ENCODE measurements at places on chromosomes 7 and 10.

DNA sequence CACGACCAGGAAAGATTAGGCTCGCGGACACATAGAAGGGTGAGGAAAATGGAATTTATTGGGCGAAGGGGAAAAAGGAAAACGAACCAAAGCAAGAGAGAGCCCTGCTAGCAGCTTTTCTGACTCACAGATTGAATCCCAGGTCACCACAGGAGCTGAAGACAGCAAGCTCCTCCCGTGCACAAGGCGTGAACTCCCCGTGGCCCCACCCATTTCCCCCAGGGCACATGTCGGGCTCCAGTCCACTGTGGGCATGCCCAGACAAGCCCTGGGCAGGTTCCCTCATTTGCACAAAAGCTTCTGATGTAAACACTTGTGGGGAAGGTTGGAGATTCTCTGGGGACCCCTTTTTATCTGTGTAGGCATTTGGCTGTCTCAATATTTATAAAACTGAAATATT lies 582.4 kb downstream of the SUGCT start:
- DNase-seq = no peak

- DNase-seq = no peak
Observed at GRCh38 chr7:22184549-22185199, 172.3 kb downstream of the RAPGEF5 start.

GRCh38 chr7:7569615-7570014 lies 2.9 kb downstream of the MIOS start:
- DNase-seq = no peak

GRCh38 chr10:66844176-66844942 lies 81.5 kb upstream of the LRRTM3 start:
- DNase-seq = no peak

DNA sequence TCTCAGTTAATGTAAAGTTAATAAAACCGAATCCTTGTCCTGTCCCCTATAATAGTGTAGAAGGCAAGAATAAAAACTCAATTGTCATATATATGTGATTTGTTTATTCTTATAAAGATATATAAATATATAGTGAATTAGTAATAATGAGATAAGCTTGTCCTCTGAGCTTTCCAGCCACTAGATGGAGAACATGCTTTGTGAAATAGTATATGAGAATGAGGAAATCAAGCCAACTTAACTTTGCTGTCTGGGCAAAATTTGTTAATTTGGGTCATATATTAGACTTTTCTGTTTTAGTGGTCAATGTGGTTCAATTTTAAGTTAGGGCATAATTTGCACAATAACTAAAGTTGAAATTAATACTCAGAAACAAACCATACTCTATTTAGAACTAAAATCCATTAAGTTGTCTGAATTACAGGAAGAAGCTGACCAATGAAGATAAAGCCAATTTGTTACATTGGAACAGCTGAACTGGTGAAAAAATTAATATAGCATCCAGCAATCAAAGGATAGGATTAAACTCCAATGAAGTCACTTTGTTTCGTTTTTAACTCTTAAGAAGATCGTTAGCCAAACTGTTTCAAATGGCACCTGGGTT lies 595.0 kb downstream of the ARL4A start:
- no peak for DNase-seq

DNA sequence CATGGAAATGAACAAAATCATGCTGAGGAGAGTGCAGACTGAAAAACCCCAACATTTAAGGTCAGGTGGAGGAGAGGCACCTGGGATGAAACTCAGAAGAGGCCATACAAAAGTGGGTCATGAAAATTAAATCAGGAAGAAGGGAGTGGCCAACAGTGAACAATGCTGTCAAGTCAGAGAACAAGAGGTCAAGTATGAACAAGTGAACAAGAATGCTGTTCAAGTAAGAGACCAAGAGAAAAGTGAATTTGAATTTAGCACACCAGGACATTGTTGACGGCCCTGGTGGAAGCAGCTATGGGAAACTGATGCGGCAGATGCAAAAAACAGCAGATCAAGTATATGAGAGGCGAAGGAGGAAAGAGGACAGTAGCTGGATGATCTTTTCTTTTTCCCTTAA lies 7.9 kb downstream of the CEP41 start:
- no peak for DNase-seq

GRCh38 chr10:132627666-132628531 lies 90.3 kb downstream of the INPP5A start:
- DNase-seq = no peak

DNA sequence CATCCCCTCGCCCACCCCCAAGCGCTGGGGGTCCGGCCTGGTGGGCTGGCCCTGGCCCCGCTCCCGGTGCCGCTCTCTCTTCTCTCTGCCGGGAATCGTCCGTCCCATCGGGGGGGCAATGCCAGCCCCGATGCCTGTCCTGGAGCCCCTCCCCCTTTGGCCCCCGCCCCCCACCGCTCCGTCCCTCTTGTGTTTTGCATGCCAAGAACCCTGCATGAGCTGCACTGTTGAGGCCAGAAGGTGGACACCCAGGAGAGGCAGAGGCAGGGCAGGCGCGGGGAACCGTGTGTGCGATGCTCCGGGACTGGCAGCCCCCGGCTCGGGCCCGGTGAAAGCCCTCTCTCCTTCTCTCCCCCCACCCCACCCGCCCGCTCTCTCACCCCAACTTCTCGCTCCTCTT lies 22.1 kb upstream of the HSPB1 start:
- no peak for DNase-seq

All from stimulated activated CD8-positive, alpha-beta memory T cell treated with anti-CD3 and anti-CD28 coated beads, Interleukin-12 subunit alpha, Interleukin-12 subunit beta, amount 100 ng/mL, for 1 hour (primary cell).